ENCODE measurements at places on chromosomes 2 and 18. TPM values are rescaled to one million over a fixed set of nuclear protein-coding genes. Genes with fewer than 3 reads are reported as not detected.

Gene GPAT2
- total RNA-seq = 20.4 TPM

DNA sequence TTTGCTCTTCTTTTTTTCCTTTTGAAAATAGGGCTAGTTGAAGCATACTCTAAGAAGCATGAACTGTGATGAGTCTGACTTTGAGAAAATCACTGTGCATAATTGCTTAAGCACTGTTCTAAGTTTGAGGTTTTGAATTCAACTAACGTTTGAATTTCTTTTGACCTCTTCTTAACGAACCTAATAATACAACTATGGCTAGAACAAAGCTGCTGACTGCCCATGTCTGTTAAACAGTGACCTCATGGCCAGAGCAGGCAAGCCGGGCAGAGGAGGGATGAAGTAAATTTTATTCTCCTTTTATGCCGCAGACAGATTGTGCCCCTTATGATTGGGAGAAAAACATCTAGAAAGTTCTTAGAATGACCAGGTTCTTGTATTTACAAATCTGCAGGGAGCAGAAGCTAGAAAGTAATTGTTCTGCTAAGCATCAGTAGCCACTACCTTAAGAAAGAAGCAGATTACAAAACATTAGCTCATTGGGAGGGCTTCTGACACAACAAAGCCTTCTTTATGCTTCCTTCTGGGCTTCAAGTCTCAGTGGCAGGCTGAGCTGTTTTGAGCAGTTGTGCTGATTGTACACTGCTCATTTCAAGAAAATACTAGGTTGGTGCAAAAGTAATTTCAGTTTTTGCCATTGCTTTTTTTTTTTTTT is 97.8 kb upstream of the RASGRP3 start:
- no peak for DNase-seq
- no peaks in the 10 kb centered on the region for H3K4me1 ChIP-seq
- no peaks in the 10 kb centered on the region for H3K36me3 ChIP-seq
- no peak overlapping the region for H3K4me3 ChIP-seq

GRCh38 chr2:11753452-11753885 is 7.0 kb downstream of the LPIN1 start:
- H3K36me3 ChIP-seq = peaks cover 13% of the 10 kb centered on the region
- H3K4me1 ChIP-seq = peaks cover 71% of the 10 kb centered on the region
- H3K27me3 ChIP-seq = no peaks in the 10 kb centered on the region
- DNase-seq = peak; percentile 78

- no peaks in the 10 kb centered on the region for H3K27me3 ChIP-seq
- H3K4me3 ChIP-seq = no peak overlapping the region
- H3K4me1 ChIP-seq = peaks cover 40% of the 10 kb centered on the region
- peaks cover 61% of the 10 kb centered on the region for H3K36me3 ChIP-seq
Observed at GRCh38 chr2:97738179-97739019, 25.0 kb downstream of the ZAP70 start.

DNA sequence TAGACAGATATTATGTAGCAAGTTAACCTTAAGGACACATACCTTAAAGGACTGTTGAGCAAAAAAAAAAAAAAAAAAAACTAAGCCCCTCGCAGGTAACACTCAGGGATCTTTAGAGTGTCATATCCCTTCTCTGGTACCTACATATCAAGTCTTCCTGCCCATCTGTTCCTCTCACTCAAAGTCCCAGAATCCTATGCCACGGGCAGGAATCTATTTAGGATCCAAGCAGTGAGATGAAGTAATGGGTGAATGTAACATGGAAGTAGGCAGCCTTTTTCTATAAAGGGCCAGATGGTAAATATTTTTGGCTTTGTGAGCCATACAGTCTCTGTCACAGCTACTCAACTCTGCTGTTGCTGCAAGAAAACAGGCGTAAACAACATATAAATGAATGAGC is 496.7 kb downstream of the STK39 start:
- no peak for DNase-seq
- no peaks in the 10 kb centered on the region for H3K27me3 ChIP-seq
- no peaks in the 10 kb centered on the region for H3K36me3 ChIP-seq
- no peaks in the 10 kb centered on the region for H3K4me1 ChIP-seq
- no peak overlapping the region for H3K27ac ChIP-seq

DNA sequence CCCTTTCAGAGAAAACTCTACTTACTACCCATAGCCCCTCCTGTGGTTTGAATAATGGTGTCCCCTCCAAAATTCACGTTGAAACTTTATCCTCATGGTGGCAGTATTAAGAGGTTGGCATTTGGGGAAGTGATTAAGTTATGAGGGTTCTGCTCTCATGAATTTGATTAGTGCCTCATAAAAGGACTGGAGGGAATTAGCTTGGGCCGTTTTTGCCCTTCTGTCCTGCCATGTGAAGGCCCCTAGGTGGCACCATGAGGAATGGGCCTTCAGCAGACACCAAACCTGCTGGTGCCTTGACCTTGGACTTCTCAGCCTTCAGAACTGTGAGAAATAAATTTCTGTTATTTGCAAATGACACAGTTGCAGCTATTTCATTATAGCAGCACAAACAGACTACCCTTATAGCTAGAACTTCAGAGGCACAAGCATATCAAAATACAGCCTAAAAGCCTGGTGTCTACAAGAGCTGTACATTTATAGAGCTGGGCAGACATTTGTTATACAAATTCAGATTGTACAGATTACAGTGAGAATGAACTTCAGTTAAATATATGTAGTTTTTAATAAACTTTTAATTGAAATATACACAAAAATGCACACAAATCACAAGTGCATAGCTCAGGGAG is 2.6 kb upstream of the PTPN2 start:
- no peaks in the 10 kb centered on the region for H3K27me3 ChIP-seq
- no peak for DNase-seq
- H3K36me3 ChIP-seq = peaks cover 4% of the 10 kb centered on the region
- H3K4me3 ChIP-seq = no peak overlapping the region
- no peak overlapping the region for H3K27ac ChIP-seq

DNA sequence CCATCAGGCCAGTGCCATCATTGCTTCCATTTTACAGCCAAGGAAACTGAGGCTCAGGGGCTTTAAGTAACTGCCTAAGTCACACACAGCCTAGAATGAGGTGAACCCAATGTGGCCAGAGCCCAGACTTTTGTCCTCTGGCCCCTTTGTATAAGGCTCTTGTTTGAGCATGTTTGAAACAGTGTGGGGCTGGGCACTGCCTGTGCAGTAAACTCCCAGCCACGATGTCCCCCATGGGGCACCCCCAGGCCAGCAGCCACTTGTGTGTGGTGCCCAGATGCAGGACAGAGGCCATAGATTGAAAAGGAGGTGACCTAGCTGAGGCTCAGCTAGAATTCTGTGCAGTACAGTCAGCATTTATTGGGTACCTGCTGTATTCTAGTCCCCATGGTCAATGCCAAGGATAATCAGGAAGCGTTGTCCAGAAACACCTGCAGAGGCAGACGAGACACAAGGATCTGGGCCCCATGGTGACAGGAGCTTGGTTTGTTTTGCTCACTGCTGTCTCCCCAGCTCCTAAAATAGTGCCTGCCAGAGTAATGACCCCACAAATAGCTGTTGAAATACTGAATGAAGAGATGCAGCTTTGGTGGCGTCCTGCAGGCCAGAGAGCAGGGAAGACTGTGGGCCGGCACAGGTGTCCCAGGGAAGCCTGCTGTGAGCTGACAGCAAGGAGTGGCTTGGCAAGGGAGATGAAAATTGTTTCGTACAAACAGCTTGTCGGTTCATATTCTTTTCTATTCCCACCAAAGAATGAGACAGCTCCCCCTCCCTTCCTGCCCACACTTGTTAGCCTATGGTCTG is 160.7 kb downstream of the LDLRAD4 start:
- H3K27me3 ChIP-seq = no peaks in the 10 kb centered on the region
- peaks cover 72% of the 10 kb centered on the region for H3K4me1 ChIP-seq
- peaks cover 6% of the 10 kb centered on the region for H3K36me3 ChIP-seq
- peak overlapping the region; percentile 74 for H3K4me3 ChIP-seq
- DNase-seq = no peak

DNA sequence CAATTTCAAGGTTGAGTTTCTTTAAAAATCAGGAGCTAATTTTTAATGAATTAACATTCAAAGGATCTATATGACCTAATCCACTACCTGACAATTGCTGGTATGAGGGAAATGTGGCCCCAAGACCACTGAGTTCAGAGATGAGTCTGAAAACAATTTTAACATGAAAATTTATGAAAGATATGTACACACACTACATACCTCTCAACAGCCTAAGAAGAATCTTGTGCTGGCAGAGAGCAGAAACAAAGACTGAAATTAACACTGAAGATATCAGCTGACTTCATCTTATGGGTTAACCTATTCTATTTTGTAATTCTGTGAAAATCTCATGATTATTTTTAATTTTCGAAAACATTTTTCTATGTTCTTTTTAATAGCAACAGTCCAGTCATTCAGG is 1.7 kb downstream of the FAP start:
- H3K4me3 ChIP-seq = no peak overlapping the region
- no peak for DNase-seq
- H3K27me3 ChIP-seq = peaks cover 55% of the 10 kb centered on the region
- H3K4me1 ChIP-seq = no peaks in the 10 kb centered on the region
- no peak overlapping the region for H3K27ac ChIP-seq
